ENCODE measurements at places on chromosomes 1 and 21. TPM values are rescaled to one million over a fixed set of nuclear protein-coding genes. Genes with fewer than 3 reads are reported as not detected.

GRCh38 chr1:184461321-184461720, 74.5 kb downstream of the C1orf21 start:
- no peak for DNase-seq

DNA sequence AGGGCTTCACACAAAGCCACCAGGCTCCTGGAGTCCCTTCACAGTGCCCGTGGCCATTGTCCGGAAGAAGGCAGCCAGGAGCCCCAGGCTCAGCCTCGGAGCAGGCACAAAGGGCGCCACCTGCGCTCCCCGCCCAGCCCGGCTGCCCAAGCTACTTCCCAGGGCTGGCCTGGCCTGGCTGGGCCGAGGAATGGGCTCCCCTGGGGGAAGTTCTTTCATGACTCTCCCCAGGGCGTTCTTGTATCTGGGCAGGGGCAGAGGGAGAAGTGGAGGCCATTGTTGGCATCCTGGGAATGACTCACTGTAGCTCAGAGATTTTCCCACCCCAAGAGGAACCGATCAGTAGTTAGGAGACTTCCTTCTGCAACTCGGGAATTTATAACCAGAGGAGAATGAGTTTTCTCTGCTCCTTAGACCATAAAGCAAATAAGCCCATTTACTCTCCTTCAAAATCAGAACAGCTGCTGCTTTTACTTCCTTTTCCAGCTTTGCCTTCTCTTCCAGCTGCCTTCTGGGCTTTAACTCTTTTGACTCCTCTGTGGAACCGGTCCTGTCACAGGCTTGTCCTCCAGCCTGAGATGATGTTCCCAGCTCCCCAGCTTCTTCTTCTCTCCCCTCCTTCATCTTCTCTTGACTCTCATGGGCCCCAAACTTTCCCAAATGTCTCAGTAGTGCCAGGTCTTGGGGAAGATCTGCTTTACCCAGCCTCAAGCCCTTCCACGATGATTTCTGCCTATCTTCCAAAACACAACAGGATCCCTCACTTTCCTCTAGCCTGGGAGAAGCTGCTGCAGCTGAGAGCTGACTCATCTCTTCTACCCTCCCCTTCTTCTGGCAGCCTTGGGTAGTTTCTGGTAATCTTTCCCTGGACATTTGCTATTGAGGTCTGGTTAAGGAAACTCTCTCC, 118.7 kb upstream of the CD34 start:
- DNase-seq: peak; percentile 58

DNA sequence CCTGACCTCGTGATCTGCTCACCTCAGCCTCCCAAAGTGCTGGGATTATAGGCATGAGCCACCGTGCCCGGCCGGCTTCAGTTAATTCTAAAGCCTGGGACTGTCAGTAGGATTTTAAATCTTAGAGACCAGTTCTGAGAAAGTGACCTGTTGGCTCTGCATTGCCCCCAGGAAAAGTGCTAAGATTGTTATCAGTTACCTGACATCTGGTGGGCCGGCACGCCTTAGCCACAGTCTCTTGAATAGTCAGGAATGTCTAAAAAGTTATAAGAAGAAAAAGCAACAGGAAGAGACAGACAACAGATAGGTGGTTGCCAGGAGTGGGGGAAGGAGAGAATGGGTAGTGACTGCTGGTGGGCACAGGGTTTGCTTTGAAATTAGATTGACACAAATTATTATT, 35.1 kb downstream of the RABGAP1L start:
- no peak for DNase-seq

DNA sequence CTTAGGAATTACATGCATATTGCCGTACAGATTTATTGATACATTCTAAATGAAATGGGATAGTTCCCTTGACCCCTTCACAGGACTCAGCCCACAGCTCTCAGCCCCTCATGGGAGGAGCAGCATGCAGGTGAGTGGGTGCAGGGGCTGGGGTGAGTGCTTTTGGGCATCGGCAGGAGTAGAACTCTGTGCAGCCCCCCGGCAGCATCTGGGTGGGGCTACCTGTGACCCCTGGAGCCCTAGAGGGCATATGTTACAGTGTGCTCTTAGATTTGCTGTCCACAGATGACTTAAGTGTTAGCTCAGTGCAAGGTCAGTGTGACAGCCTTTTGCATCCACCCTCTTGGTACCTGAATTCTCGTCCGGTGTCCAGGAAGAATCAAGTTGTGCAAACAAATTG, 120.3 kb downstream of the GALNT2 start:
- no peak for DNase-seq

ZNF593OS gene
- total RNA-seq: not detected

MYOG gene
- total RNA-seq: under 0.01 TPM

DNA sequence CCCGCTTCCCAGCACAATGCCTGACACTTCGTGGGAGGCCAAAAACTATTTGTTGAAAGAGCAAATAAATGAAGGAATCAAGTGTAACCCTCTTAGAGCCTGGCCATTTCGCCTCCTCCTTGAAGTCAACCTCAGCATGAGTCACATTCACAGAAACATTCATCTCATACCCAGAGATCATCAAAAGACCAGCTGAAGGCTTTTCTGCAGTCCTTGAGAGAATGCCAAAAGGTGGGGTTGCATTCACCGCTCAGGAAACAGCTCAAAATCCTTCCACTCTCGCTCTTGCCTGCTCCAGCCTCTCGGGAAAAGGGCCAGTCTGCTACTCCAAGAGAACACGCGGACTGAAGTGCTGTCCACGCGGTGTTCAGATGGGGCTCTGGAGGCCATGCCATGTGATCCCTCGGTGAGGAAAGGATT, 90.0 kb downstream of the VWA5B1 start:
- no peak for DNase-seq

DNA sequence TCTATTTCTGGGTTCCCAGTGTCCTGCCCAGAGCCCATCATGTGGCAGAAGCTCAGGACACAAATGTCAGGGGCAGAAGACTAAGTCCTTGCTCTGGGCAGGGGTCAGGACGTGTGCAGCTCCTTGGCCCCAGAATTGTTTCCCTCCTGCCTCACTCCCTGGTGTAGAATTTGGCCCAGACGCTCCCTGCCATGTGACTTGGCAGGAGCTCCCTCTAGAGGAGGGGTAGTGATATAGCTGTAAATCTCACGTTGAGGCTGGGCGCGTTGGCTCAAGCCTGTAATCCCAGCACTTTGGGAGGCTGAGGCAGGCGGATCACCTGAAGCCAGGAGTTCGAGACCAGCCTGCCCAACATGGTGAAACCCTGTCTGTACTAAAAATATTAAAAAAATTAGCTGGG, 91.2 kb downstream of the UBIAD1 start:
- no peak for DNase-seq

AVPR1B gene
- total RNA-seq: not detected
